ENCODE measurements at places on chromosomes 3 and 15.

- no peak for DNase-seq
Observed at GRCh38 chr3:114104414-114104813, 47.9 kb downstream of the QTRT2 start.

DNA sequence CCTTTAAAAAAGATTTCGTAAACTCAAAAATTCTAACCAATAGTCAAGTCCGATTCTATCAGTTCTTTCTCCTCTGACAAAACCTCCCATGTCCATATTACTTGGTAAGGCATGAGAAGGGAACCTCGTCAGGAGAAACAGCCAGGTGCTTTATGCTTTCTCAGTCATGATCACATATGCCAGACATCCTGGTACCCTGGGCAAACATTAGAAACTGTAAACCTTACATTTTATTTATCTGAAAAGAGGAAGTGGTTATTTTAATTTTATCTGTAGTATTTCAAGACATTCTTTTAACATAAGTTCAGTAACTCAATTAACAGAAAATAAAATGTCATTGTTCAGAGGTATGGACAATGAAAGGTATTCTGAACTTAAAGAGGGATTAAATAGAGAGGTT is 474.8 kb upstream of the GBE1 start:
- no peak for DNase-seq

DNA sequence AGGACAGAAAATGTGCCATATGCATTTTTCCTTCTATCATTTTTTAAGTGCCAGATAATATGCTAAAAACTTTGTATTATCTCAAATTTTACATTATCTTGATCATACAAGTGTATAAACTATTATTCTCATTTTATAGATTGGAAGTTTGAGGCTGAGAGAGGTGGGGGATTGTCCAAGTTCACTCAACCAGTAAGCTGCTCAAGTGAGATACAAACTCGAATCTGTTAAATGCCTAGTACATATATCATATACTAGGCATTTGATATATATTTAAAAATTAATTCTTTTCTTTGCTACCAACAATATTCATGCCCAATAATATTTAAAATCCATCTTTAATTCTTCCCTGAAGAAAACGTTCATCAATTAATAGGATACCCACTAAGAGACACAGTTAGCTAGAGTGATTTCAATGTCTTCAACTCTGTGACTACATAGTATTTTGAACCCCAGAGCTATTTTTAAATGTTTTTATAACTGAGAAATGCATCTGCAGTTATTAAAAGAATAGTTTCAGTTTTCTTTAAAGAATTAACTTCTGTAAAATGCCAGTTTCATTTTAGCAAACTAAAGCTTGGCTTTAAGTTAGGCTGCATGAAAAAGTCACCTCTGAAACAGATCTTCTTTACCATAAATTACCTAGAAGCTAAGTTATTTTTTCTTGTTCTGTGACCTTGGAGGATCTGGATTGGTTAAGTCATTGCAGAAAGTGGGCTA is 40.4 kb downstream of the IQCB1 start:
- DNase-seq = no peak

DNA sequence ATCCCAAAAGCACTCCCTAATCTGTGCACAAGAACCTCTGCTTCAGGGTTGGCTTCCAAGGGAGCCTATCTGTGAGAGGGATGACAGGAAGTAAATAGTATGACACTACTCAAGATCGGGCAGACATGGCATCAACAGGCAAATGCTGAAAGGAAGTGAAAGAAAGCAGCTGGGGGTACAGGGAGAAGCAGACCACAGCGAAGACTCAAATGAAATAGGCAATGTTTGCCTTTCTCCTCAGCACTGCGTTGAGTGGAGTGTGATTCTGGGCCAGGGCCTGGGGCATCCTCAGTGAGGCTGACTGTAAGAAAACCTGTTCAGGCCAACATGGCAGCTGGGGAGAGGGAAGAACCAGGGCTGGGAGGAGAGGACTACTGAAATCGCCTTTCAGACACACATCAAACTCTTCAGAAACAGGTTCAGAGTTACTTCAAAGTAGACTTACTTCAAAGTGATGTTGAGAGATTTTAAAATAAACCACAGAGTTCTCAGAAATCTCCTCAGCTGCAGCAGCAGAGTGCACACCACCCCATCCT is 96.6 kb downstream of the SLC9A9 start:
- DNase-seq = peak; percentile 10

Measured in stimulated activated CD4-positive, alpha-beta T cell treated with anti-CD3 and anti-CD28 coated beads, Interleukin-2, amount 100 ng/mL, for 48 hours (primary cell).